ENCODE measurements at places on chromosomes 3 and 15.

- DNase-seq: no peak
These were observed at the start of gene DLEC1 for GRCh38 chr3:38039101-38039898. Gene DLEC1, plus strand, starts transcription at chr3:38039208. Its CDS starts 18 bp downstream, at chr3:38039226.

DNA sequence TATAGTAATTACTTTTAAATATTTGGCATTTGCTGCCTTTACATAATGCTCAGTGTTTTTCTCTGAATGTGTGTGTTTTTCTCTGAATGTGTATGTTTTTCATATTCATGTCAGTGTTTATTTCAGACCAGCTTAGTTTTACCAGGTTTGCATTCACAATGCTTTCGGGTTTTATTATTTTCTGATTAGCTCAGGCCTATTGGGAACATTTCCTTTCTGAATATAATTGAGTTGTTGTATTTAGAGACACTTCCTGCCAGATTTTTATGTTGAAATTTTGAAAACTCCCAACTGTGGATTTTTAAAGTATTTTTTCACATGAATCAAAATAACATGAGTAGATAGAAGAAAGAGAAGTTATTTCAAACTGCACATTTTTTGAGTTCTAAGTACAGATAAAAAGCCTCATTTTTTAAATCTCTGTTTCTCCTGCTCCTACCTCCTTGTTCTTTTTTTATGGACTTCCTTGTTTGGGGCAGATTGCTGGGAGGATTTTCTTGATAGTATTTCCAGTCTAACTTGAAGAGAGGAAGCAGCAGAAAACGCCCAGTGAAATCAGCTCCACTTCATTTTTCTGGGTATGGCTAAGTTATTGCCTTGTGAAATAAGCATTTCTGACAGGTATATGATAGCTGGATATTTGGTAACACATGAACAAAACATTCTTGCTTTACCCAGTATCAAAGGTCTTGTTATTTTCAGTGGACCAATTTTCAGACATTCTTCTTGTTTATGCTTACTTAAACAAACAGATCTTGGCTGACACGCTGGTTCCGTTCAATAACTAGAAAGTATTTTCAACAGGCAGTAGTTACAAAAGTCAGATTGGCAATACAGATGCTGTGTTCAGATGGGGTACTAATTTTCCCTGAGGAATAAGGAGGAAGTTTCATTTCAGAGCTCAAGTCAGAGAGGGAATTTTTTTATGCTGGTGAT lies 70.7 kb downstream of the RIOX2 start:
- peak; percentile 9 for DNase-seq

DNA sequence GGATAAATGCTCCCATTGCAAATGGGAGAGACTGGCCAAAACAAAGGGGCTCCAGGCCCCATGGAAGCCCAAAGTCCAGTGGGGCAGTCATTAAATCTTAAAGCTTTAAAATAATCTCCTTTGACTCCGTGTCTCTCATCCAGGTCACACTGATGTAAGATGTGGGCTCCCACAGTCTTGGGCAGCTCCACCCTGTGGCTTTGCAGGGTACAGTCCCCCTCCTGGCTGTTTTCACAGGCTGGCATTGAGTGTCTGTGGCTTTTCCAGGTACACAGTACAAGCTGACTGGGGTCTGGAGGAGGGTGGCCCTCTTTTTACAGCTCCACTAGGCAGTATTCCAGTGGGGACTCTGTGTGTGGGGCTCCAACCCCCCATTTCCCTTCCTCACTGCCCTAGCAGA lies 45.9 kb downstream of the NIPA2 start:
- DNase-seq: no peak

DNA sequence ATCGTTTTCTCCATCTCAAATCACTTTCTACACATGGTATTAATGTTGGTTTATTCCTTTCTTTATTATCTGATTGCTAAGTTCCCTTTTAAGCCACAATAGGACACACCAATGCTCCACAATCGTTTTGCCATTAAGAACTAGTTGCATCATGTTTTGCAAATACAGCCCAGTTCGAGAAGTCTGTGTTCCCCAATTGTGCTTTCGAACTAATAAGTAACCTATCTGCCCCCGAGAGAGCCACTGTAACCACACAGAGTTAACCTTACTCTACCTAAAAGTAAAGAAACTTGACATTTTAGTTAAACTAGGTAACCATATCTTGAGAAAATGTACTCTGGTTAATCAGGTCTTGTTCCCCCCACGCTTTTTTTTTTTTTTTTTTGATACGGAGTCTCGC lies 39.1 kb downstream of the MAGI1 start:
- DNase-seq: no peak

DNA sequence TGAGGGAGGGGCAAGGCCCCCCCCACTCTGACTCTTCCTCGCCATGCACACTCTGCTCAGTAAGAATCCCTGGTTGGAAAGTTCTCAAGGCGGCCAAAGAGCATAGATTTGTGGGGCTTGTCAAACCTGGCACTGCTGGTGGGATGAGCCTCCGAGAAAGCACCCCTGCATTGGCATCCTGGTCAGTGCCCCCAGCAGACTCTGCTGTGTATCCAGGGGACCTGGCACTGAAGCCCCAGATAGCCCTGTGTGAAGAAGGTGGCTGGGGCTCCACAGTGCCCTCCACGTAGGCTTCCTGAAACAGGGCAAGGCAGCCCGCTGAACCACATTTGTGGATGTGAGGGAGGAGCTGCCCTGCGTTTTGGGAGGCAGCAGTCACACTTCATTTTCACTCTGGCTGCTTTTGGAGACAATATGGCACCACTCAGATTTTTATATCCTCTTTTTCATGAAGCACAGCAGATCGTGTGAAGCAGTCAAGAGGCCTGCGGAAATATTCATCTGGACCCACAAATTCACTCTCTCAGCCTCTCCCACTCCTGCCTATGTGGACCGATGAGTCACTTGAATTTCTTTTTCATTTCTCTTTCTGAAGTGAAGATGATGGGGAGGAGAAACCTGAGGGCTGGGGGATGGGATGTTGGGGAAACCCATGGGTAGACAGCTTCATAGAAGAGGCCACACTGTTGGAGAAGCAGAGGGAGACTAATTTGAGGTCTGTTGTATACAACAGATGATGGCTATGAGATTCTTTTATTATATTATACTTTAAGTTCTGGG lies 88.7 kb upstream of the BCL6 start:
- no peak for DNase-seq

- DNase-seq: no peak
These were observed 100.6 kb upstream of the ATP11B start for GRCh38 chr3:182692695-182693094.

DNA sequence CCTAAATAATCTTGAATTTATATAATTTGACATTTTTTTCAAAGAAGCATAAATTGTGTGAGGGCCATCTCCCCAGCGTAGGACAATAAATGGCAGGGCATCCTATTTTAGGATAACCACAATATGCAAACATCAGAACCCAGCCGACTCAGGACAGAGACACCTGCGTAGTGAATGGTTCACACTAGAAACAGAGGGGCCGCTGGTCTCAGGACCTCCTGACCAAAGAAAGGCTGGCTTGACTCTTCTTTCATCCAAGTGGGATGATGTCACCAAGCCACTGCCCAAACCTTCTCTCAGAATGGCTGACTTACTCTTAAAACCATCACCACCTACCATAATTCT lies 162.1 kb downstream of the FOXP1 start:
- DNase-seq: no peak

DNA sequence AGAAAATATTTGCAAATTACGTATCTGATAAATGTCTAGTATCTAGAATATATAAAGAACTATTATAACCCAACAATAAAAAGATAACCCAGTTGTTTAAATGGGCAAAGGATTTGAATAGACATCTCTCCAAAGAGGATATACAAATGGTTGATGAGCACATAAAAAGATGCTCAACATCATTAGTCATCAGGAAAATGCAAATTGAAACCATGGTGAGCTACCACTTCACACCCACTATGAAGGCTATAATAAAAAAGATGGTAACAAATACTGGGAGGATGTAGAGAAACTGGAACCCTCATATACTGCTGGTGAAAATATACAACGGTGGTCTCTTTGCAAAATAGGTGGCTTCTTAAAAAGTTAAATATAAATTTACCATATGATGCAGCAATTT lies 28.0 kb downstream of the RAD51 start:
- no peak for DNase-seq

DNA sequence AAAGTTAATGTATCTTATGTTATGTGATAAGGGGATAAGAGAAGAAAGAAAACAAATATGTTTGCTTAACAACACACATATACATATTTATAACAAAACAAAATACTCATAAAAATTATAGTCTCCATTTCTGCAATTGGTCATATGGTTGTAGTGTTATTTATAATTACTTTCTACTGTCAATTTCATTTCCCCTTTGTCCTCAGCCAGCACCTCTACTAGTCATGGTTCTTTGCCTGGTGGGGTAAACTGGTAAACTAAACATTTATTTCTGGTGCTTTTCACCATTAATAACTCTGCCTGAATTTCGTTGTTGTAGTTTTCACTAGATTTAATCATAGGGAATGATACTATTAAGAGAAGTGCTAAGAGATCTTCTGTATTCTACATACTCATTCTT lies 88.0 kb upstream of the ALCAM start:
- DNase-seq: no peak

GRCh38 chr15:71251584-71252043 lies 136.3 kb downstream of the THSD4 start:
- DNase-seq: no peak

DNA sequence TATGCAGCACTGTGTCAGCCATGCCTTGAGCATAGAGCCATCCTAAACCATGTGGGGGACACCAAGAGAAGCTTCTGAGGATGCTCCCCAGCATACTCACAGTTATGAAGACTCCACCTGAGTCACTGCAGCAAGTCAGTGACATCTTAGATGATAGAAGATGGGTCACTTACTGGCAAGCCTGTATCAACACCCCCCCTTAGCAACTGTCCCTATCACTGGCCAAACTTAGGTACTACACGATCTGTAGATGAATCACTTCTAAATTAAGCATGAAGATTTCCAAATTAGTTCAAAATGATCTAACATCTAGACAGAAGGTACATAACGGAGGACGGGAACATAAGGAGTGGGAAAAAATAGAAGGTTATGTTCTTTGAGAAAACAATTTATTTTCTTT lies 13.2 kb upstream of the LMCD1 start:
- DNase-seq: no peak

GRCh38 chr3:77726517-77726916 lies 686.6 kb downstream of the ROBO2 start:
- no peak for DNase-seq

- no peak for DNase-seq
These were observed 20.4 kb downstream of the COLQ start for GRCh38 chr3:15501126-15501525.

- no peak for DNase-seq
These were observed 875 bp upstream of the NT5DC2 start for GRCh38 chr3:52534281-52535183.

- DNase-seq: no peak
These were observed 596.1 kb downstream of the ZNF385D start for GRCh38 chr3:21154911-21155310.

DNA sequence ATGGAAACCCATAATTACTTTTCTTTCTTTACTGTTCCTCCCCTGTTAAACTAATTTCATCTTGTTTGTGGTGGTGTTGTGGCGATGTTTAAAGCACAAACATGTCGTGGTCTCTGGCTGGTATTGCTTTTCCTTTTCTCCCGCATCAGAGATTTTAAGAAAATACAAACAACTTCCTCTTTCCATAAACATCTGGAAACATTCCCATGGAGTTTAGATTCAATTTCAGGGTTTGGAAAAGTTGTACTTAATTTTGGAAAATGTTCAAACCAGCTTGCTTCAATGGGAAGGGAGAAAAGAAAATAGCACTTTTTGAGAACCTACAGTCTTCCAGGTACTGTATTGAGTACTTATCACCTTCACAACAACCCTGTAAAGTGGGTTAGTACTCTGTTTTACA lies 30.4 kb downstream of the STARD9 start:
- no peak for DNase-seq

Data from HuH-7.5 (cell line).